Esophagus mucosa (tissue), 1 donor: ENCODE measurements at places on chromosomes 12 and 14. TPM values are rescaled to one million over a fixed set of nuclear protein-coding genes. Genes with fewer than 3 reads are reported as not detected.

The LAG3 gene
- total RNA-seq: not detected

The GYS2 gene
- total RNA-seq: 0.68 TPM

The SIRT4 gene
- 0.64 TPM for total RNA-seq

The DTX3 gene
- 4.1 TPM for total RNA-seq

The CBLN3 gene
- total RNA-seq: 0.44 TPM

The CCDC196 gene
- not detected for total RNA-seq

The MLXIP gene
- 13.1 TPM for total RNA-seq
